ENCODE measurements at places on chromosomes 7 and 10.

DNA sequence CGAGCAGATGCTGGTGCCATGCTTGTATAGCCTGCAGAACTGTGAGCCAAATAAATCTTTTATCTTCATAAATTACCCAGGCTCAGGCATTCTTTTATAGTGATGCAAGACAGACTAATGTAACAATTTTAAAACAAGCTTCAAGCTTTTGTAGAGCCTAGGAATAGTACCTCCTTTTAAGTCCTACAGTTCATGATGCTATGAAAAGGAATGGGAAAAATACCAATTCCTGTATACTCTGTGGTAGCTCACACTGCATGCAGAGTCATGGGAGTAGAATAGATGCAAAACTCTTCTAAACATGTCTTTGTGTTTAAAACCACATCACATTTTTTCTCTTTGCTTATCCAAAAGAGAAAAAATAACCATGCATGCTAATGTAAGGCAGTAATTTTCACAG is 66.6 kb upstream of the WNT16 start:
- no peak for DNase-seq

GRCh38 chr10:79898597-79899325 is 50.1 kb downstream of the SFTPD start:
- DNase-seq, result no peak

DNA sequence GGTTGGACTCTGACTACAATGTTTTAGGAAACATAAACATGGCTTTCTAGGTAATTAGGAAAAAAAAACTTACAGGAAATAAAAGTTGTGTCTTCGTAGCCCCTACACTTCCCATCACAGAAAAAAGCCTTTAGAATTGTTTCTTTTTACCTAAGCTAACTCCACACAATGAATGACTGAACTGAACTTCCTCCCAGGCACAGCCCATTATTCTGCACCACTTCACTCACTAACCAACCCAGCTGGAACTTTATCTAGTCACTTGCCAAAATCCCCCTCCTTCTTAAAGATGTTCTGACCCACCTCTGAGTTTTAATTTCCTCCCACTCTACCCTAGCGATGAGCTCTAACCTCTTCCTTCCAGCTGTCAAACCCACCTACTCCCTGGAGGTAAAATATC is 91.7 kb upstream of the MEOX2 start:
- DNase-seq, result no peak

DNA sequence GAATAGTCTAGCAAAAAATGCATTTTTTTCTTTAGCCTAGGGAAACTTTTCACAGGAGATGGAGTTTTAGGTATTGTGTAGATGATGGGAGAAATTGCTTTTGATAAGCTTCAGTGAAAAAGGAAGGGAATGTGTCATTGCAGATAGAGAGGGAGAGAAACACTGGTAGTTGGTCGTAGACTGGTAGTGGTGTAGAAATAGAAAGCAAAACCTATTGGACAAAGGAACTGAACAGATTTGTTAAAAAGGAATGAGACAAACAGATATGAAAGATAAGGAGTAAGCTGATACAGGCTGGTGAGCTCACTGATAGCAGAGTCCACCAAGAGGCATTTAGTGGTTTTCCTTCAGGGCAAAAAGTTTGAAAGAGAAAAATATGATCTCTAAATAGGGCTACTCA is 94.3 kb downstream of the ZEB1 start:
- DNase-seq, result no peak

- no peak for DNase-seq
Observed at GRCh38 chr10:59622320-59623132, 87.1 kb downstream of the SLC16A9 start.

DNA sequence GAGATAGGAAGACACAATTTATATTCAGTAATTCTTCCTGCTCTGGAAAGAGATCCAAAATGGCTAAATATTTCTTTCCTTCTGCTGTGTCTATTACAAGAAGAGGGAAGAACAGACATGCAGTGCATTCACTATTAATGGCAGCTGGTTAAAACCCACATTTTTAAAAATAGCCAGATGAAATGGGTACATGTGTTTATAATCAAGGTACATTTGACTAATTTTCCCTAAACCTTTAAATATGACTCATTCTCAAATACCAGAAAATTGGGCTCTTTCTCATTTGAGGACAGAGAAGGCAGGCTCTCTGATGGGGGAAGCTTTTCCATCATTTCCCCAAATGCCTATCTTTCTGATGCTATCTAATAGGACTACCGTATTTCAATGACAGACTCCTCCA is 215.7 kb upstream of the HABP2 start:
- no peak for DNase-seq

DNA sequence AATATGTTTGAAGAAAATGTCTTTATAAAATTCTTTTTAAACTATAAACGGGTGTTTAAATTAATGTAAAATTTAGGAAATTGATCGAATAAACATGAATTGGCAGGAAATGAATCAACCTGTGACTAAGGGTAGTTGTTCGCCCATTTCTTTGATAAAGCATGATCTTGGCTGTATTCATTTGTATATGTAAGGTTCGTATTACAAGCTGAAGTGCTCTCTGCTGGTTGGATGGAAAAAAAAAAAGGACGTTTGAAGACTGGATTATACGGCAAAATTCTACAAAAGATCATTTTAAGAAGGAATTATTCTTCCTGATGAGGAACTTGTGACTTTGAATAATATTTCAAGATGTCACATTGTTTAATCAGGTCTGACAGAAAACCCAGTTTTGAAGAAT is 185.4 kb upstream of the ANK3 start:
- no peak for DNase-seq

DNA sequence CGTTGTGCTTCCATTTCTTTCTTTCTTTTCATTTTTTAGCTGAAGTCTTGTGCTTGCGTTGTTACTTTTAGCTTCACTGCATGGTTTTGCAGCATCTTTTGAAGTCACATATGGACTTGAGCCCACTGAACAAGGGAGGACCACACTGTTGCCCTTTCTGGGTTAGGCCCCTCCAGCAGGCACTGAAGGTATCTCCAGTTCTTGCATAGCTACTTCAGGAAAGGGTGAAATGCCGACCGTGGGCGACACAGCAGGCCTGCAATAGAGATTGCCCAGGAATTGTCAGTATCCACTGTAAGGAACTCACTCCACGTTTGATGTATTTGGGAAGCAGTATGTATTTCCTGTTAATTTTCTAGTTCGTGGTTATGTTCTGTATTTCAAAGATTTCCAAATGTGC is 85.1 kb downstream of the WDR37 start:
- no peak for DNase-seq

- DNase-seq, result no peak
Observed at GRCh38 chr10:112466802-112467201, 19.8 kb downstream of the VTI1A start.

DNA sequence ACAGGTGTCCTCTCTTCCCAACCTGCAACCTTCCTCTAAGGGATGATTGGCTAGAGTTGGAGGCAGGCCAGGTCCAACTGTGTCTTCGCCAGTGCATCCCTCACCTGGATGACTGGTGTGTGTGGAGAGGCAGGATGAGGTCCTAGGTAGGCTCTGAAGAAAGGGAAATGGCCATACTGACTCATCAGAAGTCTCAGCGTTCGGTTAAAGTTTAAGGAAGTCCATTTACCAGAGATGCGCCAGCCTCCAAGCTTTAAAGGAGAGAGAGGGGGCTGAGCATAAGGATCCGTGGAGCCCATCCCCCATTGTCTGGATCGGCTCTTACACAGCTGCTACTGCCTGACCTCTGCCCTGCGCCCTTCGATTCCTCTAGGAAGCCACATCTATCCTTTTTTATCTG is 4.4 kb downstream of the KEL start:
- DNase-seq, result no peak

DNA sequence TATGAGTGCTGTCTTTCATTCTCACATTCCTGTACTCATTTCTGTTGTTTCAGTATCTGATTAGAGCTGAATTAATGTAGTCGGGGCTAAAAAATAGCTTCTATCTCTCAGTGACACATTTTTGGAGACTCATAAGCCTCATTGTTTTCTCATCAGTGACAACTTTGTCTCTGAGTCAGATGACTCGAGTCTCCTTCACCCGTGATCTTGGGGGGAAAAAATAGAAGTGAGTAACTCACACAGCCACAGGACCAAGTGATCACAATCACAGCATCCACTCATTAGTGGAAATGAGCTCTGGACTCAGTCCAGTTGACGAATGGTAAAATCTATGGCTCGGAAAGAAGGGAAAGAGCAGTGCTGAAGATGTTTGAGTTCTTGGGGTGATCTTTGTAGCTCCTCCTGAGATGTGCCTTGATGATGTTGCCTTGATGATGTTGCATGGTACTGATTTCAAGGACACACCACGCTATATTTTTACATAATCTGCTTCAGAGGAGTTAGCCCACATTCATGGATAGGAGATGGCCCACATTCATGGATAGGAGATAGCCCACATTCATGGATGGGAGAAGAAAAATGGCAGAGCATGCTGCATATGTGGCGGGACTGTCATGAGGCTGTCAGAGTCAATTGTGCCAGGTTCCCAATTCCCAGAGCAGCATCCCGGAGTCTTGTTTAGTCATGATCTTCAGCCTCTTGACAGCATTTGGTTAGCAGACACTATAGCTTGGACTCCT is 214.7 kb downstream of the CELF2 start:
- DNase-seq, result no peak

DNA sequence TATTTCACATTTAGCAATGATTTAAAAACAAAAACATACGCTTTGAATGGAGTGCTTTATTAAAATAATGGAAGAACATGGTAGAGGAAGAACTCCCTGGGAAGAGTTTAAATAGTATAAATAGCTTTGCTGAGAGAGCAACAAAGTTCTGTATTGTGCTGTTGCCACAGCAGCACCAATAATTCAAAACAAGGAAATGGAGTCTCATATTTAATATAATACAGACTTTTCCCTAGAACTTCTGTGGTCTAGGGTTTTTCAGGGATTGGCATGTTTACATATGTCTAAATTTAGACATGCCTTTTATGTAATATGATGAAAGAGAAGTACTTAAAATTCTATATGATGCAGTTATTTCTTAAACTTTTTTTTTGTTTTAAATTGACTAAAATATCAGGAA is 217.2 kb upstream of the HDAC9 start:
- no peak for DNase-seq

DNA sequence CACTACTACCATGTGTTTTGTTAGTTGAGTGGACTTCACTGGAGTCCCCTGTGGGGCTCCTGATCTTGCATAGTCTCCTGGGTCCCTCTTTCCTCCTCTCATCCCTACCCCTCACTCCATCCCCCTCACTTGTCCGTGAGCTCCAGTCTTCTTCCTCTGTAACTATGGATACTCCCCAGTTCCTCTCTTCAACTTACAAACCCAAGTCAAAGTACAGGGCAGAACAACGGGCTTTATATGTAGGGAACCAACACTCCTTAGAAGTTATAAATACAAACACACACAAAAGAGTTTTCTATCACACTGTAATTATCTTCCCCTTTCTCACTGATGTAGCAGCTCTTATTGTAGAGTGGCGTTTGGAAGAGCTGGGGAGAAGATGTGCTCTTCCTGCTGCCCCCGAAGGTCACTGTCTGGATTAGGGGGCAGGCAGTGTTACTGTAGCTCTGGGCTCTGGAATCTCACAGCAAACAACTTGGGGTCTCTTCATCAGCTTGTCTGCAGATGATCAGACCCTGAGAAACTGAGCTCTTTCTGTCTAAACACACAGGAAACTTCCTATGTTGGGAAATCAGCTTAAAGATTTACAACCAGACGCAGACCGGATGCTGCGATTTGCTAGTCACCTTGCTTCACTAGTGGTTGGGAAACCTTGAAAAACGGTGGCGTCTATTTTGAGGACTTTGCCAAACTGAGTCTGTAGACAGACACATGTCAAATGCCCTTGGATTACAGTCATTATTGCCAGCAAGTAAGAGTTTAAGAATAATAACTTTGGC is 13.6 kb downstream of the SNX10 start:
- DNase-seq, result no peak

GRCh38 chr10:36739884-36740445 is 385.4 kb upstream of the ANKRD30A start:
- DNase-seq, result no peak

DNA sequence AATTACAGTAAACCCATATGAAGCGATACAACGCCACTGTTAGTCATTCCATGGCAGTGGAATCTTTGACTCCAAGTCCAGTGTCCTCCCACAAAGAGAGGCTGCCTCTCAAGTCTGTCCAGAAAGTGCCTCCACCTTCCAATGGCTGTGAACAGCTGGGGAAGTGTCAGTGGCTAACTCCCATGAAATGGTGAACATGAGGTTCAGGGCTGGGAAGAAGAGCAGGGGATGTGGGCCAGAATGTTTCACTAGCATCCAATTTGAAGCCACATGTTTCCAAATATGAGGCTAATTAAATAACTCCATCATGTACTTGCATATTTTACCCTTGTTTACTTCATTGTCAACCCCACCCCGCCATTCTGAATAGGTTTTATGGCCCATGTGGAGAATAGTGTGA is 53.1 kb upstream of the CHST15 start:
- DNase-seq, result no peak

DNA sequence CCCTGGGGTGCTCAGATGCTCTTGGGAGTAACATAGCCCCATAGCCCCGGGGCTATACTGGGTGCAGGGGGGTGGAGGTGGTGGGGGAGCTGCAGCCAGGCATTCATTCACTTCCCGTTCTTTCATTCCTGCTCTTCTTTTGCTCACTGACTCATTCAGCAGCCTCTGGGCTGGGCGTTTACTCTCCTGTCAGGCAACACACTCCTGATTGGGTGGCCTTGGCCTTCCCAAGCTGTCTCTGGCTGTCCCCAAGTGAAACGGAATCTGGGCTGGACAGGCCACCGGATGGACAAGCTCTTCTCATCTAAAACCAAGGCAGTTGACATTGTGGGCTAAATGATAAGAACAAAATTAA is 34.6 kb downstream of the CHST3 start:
- no peak for DNase-seq

DNA sequence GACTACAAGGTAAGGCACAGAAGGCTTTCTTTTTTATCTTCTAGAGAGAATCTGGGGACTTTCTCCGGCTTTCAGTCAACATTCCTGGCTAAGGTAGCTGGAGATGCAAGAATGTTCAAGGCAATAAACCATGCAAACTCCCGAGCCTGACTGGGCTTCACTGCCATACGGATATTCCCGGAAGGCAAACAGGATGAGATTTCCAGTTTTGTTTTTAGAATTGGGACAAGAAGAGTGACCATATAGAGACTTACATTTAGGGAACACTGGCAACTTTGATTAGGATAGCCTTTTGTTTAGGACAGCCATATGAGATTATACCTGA is 269 bp downstream of the CALD1 start:
- no peak for DNase-seq

GRCh38 chr7:134782121-134782623 is 2.7 kb downstream of the CALD1 start:
- DNase-seq, result no peak

GRCh38 chr7:101729241-101729883 is 88.1 kb upstream of the CUX1 start:
- no peak for DNase-seq
